ENCODE measurements at places on chromosomes 3 and 15. TPM values are rescaled to one million over a fixed set of nuclear protein-coding genes. Genes with fewer than 3 reads are reported as not detected.

FBXW12 gene
- 0.14 TPM for polyA plus RNA-seq

SYNM gene
- 79.5 TPM for polyA plus RNA-seq

ZMYND10 gene
- 1.4 TPM for polyA plus RNA-seq

GRIP2 gene
- 30.7 TPM for polyA plus RNA-seq

SATB1 gene
- 44.6 TPM for polyA plus RNA-seq

CACNA1D gene
- polyA plus RNA-seq, result 1.0 TPM

MESP2 gene
- 0.22 TPM for polyA plus RNA-seq

MAP6D1 gene
- polyA plus RNA-seq, result 44.8 TPM

DOCK3 gene
- polyA plus RNA-seq, result 0.14 TPM

NBEAL2 gene
- polyA plus RNA-seq, result 15.8 TPM

DNA sequence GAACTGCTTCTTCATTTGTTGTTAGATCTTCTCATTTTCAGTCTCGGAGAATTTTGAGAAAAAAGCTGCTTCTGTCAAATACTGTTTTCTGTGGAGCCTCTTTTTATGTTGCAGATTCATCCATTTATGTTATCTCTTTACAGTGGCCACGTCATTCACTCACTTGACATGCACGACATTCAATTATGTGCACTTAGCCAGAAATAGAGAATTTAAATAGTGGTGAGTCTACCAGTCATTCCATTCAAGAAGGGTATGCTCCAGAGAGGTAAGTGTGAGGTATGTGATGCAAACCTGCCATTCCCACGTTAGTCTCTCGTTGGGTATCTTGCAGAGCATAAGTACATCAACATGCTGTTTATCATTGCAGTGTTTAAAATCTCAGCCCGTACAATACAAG is 9.8 kb downstream of the ARPP19 start:
- DNase-seq, result no peak

DNA sequence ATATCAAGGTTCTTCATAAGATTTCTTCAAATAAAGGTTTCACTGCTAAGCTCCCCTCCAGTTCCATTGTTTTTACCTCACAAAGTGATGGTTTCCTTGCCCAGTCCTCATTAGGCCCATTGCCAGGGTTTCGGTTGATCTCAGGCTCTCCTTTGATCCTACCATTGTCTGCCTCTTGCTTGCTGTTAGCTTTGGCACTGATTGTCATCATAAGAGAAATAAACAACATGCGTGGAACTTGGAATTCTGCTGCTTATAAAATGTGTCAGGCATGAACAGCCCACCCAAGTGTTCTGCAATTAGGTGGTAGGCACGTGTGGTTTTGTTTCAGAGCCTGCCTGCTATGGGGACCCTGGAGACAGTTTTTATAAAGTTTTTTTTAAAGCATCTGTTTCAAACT is 107.6 kb upstream of the BFSP2 start:
- no peak for DNase-seq

- peak; percentile 40 for DNase-seq
Measured at GRCh38 chr3:111668888-111669488, 73.8 kb upstream of the ZBED2 start.

- no peak for DNase-seq
Measured at GRCh38 chr3:187098923-187099512, 40.3 kb downstream of the RPL39L start.

DNA sequence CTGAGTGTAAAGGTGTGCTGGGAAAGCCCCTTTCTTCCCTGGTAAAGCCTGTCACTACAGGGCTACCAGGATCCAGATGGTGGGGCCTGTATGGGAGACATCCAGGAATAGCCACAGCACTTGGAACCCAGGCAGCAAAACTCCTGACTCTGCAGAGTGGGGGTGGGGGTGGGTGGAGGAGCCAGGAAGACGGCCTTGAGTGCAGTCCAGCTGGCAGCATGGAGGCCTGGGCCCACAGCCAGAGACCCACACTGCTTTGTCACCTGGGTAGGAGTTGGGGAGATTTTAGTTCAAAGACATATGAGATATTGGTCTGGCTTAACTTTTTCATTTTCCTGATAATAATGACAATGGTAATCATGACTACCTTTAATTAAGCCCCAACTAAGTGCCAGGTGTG is 116.7 kb upstream of the MRPS22 start:
- no peak for DNase-seq

- no peak for DNase-seq
Measured at GRCh38 chr3:78905700-78906099, 862.1 kb downstream of the ROBO1 start.

- DNase-seq, result no peak
Measured at GRCh38 chr3:52353291-52353855, 37.3 kb downstream of the DNAH1 start.

- DNase-seq, result no peak
Measured at GRCh38 chr3:110307065-110307809, 764.4 kb upstream of the NECTIN3 start.

DNA sequence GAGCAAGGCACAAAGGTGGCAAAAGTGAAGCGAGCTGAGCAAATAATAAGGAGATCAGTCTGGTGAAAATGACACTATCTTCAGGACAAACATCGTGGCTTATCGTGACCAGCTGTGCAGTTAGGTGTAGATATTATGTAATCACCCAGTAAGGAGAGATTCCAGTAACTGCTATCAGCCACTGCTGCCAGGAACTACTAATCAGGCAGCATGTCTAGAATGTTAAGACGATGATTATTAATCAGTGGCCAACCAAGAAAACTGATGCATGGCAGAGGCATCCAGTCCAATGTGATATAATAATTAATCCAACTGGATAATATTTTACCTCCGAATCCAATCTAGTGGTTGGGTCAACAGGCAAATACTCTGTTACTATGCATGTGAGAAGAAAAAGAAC is 252.7 kb upstream of the ZPLD1 start:
- no peak for DNase-seq

DNA sequence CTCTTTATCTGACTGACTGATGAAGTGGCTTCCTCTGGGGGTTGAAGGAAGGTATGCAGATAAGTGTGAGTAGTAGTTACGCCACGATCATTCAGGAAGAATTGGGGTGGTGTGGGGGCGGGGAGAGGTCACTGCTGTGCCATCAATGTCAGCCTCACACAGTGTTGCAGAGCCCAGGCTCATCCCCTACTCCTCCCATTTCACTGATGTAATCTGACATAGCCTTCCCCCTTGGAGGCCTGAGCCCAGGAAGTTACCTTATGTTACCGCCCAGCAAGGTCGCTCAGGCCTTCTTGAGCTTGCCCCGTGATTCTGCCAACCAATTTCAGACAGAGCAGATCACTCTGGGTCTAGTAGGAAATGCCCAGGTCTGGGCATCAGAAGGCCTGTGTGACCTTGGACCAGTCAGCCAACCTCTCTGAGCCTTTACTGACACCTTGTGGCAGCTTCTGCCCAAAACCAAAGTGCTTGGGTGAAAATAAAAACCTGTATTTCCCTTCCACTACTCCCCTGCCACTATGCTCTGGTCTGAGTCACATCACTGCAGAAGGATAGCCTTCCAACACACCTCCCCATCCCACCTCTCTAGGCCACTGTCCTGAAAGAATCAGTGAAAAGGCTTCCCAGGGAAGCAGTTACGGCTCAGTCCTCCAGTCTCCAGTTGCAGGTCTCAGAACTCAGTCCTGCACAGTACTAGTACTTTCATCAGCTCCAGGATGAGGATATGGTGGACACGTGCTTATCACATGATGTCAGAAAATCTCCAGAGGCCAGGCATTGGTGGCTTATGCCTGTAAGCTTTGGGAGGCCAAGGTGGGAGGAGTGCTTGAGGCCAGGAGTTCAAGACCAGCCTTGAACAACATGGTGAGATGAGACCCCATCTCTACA is 28.1 kb upstream of the INSYN1 start:
- DNase-seq, result no peak

DNA sequence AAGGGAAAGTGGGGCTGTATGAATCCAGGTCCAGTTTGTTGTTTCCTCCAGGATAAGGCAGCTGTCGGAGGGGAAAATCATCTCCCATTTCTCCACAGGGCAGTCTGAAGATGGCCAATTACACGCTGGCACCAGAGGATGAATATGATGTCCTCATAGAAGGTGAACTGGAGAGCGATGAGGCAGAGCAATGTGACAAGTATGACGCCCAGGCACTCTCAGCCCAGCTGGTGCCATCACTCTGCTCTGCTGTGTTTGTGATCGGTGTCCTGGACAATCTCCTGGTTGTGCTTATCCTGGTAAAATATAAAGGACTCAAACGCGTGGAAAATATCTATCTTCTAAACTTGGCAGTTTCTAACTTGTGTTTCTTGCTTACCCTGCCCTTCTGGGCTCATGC is 911 bp downstream of the CCRL2 start:
- DNase-seq, result no peak

DNA sequence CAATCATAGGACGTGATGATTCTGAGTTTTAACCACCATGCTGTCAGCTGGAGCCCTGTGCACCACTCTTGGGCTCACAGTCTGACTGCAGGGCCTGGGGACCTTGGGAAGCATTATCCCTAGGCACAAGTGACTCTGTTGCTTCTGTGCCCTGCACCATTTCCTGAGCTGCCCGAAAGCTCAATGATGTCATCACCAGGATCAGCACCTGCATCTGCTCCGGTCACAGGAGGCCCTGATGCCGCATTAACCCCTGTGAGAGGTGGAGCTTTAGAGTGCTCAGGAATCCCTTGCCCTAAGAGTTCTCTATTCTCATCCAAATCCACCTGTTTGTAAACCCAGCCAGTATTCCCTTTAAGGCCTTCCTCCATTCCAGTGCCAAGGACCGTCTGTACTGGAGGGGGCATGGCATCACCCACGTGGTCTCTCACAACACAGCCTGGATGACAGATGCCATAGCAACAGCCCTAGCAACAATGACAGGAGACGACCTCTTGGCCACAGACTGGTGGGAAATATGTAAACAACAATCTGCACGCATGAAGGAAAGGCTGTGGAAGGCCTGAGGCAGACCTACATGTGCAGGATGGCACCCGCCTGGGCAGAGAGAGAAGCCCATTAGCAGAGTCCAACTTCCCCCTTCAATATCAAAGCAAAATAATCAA is 37.9 kb downstream of the NTRK3 start:
- no peak for DNase-seq

- no peak for DNase-seq
Measured at GRCh38 chr3:184066211-184066610, 13.4 kb downstream of the HTR3C start.

DNA sequence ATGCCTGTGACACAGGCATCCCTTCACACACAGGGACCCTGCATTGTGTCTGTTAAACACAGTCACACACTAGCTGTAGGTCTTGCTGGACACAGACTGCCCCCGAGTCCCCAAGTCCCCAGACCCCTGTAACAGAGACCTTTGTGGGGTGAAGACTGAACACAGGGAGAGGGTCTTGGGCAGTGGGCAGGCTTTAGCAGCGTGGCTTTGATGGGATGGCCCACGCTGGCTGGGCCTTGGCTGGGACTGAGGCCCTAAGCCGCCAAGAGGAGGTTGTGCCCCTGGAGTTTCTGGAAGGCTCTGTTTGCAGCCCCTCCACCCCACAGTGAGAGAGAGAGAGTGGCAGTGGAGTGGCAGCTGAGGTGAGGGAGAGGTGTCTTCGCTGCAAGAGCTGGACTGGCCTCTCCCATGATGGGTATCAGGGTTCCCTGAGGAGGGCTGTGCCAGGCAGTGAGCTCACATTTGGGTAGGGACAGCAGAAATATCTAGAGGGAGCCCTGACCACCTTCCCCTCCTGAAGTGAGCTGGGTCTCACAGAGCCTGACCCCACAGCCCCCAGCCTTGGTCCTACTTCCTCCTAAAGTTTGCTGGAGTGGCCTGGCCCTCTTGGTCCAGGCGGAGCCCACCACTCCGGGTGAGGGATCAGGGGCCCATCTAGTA is 635 bp upstream of the VILL start:
- DNase-seq, result no peak

GRCh38 chr3:54901906-54902685 is 25.8 kb downstream of the LRTM1 start:
- DNase-seq, result no peak

- DNase-seq, result no peak
Measured at GRCh38 chr15:68106656-68107055, 52.5 kb downstream of the PIAS1 start.

GRCh38 chr3:8816106-8816505 is 46.7 kb upstream of the OXTR start:
- DNase-seq, result no peak

- no peak for DNase-seq
Measured at GRCh38 chr3:111963424-111963823, 15.4 kb upstream of the ABHD10 start.

- DNase-seq, result no peak
Measured at GRCh38 chr3:78737988-78738387, 1029.8 kb downstream of the ROBO1 start.

DNA sequence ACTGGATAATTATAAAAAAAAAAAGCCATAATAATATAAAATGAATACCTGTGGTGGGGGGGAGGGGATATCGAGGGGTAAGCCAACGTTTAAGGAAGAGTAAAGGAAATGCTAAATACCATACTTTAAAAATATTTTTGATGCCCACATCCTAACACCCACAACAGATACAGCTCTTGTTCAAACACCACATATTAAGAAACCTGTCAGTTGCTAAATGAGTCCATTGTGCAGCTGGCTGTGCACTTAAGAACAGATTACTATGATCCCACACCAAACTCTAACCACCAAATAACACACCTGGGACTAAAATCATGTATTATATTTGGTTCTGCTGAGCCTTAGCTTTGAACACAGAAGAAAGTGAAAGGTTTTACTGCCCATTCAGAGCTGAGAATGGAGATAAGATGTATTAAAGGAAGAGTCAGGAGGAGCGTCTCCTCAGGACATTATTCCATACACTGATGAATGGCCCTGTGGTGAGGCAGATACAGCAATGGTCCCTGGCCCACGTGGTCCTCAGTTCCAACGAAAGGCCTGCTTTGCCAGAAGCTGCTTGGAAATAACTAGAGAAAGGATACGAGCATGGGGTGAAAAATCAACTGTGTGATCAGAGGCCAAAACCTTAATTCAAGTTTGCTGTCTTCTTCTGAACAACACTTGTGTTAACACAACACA is 515.4 kb downstream of the FOXP1 start:
- DNase-seq, result no peak

- DNase-seq, result no peak
Measured at GRCh38 chr3:58577269-58577821, at the start of gene FAM107A. FAM107A (minus strand) TSS chr3:58577391; CDS start chr3:58569860, 7,531 bp downstream.

GRCh38 chr15:44720460-44721176 is 9.3 kb downstream of the B2M start:
- DNase-seq, result no peak
